ENCODE measurements at places on chromosomes 3 and 15.

DNA sequence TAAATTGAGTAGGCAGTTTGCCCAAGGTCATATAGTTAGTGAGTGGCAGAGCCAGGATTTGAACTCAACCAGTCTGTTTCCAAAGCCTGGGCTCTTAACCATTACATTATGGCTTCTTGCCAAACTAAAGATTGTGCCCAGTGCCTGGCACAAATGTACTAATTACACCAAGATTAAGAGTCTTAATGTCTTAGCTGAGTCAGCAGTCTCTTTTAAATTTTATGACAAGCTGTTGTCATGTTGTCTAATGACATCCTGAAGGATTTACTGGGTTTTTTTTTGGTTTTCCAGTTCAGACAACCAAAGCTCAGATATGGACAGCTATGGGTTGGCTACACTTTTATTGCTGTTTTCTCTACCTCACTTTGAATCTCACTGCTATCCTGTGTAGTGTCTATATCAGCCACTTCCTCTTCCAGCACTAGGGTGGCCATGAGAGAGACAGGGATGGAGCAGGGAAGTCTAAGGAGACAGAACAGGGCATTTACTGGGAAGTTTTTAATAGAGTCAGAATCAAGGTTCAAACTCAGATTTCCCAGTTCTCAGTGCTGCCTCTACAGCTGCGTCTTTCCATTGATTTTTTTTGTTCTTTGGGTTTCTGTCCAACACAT is 10.5 kb downstream of the FBXL2 start:
- DNase-seq, result no peak

DNA sequence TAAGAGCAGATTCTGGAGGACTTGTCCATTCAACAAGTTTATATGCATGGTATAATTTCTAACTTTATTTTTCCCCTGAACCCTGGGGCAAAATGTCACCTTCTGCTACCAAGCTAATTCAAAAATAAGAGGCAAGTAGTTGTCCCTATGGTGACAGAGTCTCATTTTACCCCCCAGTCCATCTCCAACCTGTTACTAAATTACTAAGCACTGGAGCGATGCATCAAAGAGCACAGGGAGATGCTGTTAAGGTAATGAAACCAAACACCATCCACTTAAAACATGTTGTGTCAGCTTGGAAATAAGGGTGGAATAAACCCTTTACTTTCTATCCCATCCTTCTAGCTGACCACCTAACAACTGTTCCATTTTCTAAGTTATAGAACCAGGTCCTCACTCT is 417.4 kb upstream of the ATP11B start:
- no peak for DNase-seq

GRCh38 chr15:52783929-52784798 is 6.0 kb downstream of the ONECUT1 start:
- peak; percentile 65 for DNase-seq

- no peak for DNase-seq
Observed at GRCh38 chr3:145124900-145125678, 1035.9 kb downstream of the PLOD2 start.

GRCh38 chr15:66772604-66773128 is 70.6 kb downstream of the SMAD6 start:
- DNase-seq, result no peak

- peak; percentile 56 for DNase-seq
Observed at GRCh38 chr15:100001405-100001804, 268.2 kb upstream of the LYSMD4 start.

DNA sequence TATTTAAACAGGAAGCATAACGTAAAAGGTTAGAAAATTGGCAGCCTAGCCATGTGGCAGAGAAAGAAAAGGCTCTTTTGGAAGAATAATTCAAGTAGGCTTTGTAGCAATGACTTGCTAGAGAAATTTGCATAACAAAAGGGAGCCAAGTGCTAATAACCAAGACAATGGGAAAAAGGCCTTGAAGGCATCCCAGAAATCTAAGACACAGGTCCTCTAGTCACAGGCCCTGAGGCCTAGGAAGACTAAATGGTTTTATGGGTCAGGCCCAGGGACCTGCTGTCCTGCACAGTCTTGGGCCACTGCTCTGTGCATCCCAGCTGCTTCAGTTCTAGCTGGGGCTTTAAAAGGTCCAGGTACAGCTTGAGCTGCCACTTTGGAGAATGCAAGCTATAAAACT is 78.5 kb downstream of the FGF7 start:
- no peak for DNase-seq

DNA sequence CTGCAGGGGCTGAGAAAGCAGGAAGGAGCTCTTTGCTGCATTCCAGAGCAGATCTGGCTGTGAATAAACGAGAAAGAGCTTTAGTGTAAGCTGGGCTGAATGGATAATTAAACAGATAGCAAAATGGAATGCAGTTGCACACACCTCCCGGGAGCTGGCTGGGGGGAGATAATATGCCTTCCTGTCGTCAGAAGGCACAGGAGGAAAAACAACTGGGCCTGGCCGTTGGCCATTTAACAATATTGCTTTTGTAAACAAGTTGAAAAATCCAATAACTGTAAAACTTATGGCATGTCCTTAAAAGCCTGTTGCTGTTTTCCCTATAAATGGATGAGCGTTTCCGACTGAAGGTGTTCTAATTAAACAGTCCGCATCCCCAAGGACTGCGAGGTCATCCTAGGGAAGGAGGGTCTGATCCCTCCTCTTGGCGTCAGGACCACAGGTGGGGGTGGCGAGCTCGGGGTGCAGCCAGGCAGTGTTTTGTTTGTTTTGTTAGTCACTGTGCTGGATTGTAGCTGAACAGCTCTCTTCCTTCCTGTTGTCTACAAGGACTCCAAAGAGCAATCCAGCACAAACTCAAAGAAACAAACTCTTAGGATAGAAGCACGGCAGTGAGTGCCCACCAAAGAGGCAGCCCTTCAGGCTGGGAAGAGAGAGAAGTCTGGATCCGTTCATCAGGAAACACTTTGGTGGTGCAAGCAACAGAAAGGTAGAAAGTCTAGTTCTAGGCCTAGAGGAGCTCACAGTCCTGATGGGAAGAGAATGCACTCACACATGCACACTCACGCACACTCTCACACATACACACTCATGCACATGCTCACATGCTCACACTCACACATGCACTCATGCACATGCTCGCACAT is 133.4 kb upstream of the SMAD3 start:
- DNase-seq, result no peak

- no peak for DNase-seq
Observed at GRCh38 chr3:52167240-52167639, 13.0 kb upstream of the POC1A start.

DNA sequence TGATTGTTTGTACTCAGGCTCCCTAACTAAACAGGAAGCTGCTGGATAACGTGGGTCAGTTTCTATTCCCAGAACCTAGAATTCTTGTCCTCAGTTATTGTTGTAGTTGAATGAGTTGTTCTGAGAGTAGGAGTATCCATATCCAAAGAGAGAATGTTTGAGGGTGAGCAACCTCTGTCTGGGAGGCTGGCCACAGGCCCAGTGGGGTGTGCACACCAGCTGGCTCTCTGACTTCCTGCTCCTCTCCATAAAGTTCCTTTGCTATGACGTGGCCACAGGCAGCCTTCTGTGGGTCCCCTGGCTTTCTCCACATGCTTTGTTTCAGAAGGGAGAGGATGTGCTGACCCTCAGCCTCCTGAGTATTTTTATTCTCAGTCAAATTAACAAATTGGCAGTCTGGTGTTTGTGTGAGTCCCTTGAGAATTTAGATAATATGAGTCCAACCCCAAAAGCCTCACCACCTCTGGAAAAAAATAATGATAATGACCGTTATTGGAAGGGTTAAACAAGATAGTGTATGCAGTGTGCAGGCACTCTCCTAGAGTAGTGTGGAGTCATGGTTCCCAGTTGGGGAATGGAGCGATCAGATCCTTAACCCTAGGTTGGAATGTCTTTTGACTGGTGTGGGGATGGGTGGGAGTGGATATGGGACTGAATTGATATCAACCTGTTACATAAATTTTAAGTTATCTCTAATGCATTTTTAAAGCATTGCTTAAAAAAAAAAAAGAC is 47.6 kb upstream of the MED12L start:
- no peak for DNase-seq

DNA sequence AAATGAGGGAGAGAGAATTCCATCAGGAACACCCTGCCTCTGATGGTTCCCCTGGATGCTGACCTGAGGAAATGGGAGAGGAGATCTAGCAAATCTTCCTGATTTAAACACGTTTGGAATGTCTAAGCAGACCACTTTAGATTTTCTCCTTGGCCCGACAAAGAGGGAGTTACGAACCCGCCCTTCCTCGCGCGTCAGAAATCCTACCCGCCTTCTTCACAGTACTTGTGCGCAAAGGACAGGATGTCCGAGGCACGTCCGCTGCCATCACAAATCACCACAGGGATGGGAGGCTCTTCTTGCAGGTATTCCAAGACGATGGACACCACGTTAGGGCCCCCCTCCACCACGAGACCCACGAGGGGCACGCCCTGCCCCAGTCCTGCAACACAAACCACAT is 38.6 kb downstream of the TRPM1 start:
- no peak for DNase-seq

GRCh38 chr15:85381850-85382751 is 1.7 kb downstream of the AKAP13 start:
- no peak for DNase-seq

- no peak for DNase-seq
Observed at GRCh38 chr3:135891121-135891520, 74.4 kb upstream of the PPP2R3A start.

- DNase-seq, result no peak
Observed at GRCh38 chr15:81033508-81033907, 32.8 kb downstream of the TLNRD1 start.

GRCh38 chr15:101618076-101618475 is 34.1 kb downstream of the TM2D3 start:
- DNase-seq, result no peak

GRCh38 chr15:25087137-25087536 is 132.3 kb downstream of the SNRPN start:
- no peak for DNase-seq

DNA sequence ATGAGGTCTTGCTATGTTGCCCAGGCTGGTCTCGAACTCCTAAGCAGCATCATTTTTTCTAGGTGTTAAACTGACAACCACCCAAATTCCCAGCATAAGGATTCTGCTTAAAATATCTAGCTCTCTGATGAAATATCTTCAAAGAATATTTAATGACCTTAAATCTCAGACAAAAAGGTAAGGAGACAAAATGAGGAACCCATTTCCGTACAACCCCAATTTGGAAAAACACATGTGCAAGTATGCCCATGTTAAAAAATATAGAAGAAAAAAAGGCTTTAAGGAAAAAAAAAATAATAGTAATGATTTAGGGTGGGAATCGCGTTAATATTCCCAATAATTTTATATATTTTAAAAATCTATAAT is 1.4 kb upstream of the SACM1L start:
- DNase-seq, result no peak

DNA sequence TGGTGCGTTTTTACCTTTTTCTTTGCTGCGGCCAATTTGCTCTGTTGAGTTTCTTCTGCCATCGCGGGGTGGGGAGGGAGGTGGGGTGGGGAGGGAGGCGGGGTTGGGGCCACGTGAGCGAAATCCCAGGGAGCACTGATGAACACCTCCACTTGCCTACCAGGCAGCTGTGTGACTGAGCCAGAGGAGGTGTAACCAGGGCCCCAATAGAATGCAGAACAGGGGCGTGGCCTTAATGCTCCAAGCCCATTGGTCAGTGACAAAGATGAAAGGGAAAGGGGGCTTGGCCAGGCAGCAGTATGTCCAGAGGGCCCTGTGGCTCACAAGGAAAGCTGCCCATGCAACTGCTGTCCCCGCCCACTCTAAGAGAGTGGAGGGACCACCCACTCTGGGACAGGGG is 21.4 kb upstream of the OR4F6 start:
- DNase-seq, result no peak

DNA sequence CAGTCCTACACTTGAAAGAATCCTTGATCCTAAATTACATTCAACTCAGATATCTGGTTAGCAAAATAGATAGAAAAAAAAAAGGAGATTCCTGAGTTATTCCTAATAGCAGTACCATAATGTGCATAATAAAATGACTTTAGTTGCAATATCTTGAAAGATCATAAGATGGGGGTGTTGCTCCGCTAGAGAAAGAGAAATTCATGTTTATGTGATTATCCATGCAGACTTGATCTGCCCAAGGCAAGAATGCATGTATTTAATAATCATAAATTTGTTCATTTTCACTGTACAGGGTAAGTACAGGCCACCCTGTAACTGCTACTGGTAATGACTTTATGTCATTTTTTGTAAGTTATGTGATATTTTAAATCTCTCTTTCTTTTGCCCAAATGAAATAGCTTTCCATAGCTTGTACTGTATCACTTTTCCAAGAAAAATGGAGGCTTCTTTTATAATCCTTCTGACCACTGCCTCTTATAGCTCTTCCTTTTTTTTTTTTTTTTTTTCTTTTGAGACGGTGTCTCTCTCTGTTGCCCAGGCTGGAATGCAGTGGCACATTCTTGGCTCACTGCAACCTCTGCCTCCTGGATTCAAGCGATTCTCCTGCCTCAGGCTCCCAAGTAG is 84.6 kb downstream of the HCN4 start:
- DNase-seq, result no peak

GRCh38 chr3:41650406-41650805 is 311.5 kb downstream of the ULK4 start:
- DNase-seq, result no peak

GRCh38 chr15:67784090-67784781 is 41.1 kb upstream of the SKOR1 start:
- no peak for DNase-seq

GRCh38 chr3:190169877-190170276 is 49.2 kb upstream of the P3H2 start:
- DNase-seq, result no peak

GRCh38 chr3:14216257-14217048 is 37.8 kb downstream of the LSM3 start:
- DNase-seq, result peak; percentile 54

DNA sequence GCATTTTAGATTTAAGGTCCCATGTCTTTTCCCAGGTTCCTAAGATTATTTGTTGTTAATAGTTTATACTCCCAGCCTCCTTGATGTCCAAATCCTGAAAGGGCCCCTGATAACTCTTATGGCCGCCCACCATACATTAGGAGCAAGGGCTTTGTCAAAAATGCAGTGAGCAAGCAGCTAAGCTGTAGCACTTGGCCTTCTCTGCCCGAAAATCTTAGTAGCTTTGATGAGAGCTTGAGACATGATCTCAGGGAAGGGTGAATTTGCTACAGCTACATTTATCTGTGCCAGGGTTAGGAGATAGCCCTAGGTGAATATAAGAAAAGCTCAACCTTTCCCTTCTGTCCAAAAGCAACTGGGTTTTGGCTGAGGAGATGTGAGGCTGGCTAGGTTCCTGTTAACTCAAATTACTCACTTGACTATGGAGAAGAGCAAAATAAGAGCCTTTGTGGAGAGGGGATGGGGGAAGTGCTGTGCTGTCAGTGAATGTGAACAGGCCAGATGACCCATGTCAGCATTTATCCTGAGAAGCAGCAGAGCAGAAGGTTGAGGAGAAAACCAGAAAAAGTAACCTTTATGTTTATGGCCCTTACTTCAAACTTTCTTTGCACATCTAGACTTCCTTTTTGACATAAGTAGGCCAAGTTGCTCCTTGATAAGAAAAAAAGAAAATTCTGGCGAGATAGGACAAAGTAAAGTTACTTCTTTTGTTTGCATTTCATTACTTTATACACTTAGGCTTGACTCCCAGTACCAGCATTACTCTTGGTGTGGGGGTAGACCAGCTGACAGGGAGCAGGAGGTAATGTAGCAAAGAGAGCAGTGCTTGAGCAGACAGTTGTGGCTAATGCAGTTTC is 21.1 kb downstream of the MAPK6 start:
- DNase-seq, result no peak

GRCh38 chr3:131020122-131020693 is 6.4 kb downstream of the ASTE1 start:
- no peak for DNase-seq

- no peak for DNase-seq
Observed at GRCh38 chr3:197165890-197166289, 132.5 kb downstream of the DLG1 start.

Data from stimulated activated CD8-positive, alpha-beta memory T cell treated with anti-CD3 and anti-CD28 coated beads, Interleukin-4, amount 100 ng/mL, for 48 hours (primary cell).